Cardiac septum (tissue), 1 donor: ENCODE measurements at places on chromosomes 3 and 15. TPM values are rescaled to one million over a fixed set of nuclear protein-coding genes. Genes with fewer than 3 reads are reported as not detected.

- DNase-seq, result no peak
Measured at GRCh38 chr3:41417574-41417973, 218.3 kb downstream of the CTNNB1 start.

MYLK gene
- total RNA-seq, result 17.8 TPM

DNA sequence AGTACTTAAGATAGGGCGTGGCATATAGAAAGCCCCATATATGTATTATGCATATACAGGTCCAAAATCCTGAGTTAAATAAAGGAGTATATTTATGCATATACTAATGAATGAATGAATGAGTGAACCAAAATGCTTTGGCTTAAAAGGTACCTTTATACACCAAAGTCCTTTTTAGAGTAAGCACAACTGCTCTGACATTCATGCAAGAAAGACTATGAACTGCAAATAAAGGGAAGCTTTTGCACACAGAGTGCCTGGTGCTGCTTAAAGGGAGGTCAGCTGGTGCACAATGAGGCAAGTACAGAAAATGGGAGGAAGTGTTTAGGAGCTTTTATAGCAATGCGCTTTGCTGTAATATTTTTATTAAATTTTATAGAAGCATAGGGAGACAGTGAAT lies 214.0 kb downstream of the KLF13 start:
- DNase-seq, result no peak

GRCh38 chr15:91253605-91254004 lies 153.5 kb downstream of the SV2B start:
- DNase-seq, result no peak

- DNase-seq, result no peak
Measured at GRCh38 chr15:31802761-31803160, 227.6 kb upstream of the CHRNA7 start.

DNA sequence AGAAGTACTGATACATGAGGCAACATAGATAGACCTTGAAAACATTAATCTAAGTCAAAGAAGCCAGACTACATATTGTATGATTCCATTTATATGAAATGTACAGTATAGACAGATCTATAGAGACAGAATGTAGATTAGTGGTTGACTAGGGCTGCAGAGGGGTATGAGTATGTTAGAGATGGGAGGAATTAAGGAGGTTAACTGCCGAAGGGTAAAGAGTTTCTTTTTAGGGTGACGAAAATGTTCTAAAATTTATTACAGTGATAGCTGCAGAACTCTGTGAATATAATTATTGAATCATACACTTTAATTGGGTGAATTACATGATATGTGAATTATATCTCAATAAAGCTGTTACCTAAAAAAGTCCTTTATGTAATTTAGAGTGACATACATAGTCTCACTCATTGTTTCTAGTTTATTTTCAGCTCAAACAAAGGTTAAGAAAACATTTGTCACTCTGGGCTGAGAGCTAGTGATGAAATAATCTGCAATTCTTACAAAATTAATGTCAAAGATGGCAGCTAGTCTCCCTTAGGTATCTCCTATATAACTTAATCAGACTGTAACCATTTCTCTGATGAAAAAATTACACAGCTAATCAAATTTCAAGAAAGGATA lies 61.4 kb downstream of the DENND4A start:
- no peak for DNase-seq

DNA sequence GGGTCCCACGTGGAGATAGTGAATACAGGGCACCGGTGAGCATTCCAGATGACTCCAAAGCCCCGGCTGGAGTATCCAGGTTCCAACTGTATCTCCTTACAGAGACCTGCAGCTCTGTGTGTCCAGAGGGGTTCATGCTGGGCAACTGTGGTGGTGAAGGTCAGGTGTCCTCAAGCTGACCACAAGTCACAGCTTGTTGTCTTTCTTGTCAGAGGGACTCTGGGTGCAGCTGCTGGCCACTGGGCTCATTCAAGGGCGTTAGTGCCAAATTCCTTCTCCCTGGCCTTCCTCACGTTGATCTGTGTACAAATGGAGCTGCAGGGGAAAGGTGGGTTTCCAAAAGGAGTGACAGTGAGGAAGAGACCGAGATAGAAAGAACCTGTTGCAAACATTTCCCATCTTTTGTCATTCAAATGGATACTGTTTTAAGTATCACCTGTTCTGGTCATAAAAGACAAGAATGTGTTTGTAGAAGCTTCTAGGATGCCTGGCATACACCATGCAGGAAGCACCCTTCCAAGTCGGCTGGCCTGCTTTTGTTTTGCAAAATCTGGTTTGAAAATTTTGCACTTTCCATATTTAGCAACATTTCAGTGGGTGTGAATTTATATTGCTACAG lies 52.5 kb downstream of the CEMIP start:
- no peak for DNase-seq

GRCh38 chr3:193982258-193982659 lies 153.7 kb upstream of the HES1 start:
- DNase-seq, result peak; percentile 89

ZXDC gene
- total RNA-seq, result 22.0 TPM

MSL2 gene
- total RNA-seq, result 20.0 TPM

GRCh38 chr3:183539811-183540210 lies 15.7 kb downstream of the KLHL6 start:
- DNase-seq, result no peak

- no peak for DNase-seq
Measured at GRCh38 chr15:38702178-38702912, 137.7 kb upstream of the RASGRP1 start.

DHX36 gene
- 43.3 TPM for total RNA-seq

DNA sequence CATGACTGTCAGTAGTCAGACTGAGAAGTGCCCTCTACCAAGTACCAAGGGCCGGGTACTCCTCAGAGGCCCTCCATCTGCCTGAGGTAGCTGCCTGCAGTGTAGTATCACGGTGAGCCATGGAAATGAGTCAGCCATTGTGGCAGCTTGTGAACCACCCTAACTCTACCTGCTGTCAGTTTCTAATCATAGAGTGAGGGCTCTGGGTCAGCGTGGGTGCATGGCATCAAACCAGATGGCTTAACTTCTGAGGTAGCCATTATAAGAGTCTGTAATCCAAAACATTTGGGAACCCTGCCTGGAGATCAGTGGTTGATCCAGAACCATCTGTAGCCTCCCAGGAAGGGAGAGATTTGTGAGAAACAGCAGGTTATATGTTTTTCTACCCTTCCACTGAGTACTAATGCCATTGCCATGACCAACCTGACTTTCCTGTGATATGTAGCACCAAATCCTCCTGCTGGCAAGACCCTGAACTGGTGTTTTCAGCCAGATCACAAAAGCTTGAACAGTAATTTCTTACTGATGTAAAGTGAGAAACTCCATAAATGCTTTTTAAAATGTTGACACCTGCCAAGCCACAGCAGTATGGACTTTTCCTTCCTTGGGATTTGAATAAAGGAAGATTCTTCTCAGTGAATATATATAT lies 38.9 kb downstream of the ABHD2 start:
- DNase-seq, result no peak

- DNase-seq, result no peak
Measured at GRCh38 chr3:172965256-172965655, 175.8 kb downstream of the SPATA16 start.

DNA sequence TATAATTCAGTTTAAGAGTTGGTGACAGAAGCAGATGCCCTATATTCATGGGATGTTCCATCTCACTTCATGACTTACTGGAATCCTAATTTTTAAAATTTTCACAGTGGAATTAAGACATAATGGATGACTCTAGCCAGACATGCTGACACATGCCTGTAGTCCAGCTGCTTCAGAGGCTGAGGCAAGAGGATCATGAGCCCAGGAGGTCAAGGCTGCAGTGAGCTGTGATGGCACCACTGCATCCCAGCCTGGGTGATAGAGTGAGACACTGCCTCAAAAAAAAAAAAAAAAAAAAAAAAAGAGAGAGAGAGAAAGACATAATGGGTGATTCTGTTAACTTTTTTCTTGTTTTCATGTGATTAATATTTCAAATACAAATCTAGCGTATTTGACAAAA lies 123.6 kb downstream of the KLHL25 start:
- DNase-seq, result no peak

DNA sequence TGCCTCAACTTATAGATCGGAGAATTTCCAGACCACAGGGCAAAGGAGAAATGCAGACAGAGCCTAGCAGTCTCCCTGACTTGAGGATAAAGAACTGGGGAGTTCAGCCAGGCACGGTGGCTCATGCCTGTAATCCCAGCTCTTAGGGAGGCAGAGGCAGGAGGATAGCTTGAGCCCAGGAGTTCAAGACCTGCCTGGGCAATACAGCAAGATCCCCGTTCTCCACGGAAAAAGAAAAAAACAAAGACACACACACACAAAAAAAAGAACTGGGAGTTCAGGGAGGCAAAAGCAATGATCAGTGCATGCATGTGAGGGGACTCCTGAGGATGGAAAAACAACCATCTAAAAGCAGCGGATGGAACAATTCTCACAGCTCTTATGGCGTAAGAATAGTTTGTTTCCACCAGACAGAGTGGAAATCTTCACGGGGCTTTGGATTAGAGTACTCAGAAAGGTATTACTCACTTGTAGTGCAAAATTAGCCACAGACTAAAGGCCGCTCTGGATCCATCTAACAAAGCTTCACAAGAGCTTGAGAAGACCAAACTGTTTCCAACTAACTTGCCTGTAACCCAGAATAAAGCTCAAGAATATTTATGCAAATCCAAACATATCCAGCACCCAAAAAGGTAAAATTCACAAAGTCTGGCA lies 16.3 kb downstream of the SEC11A start:
- DNase-seq, result no peak

- DNase-seq, result no peak
Measured at GRCh38 chr15:68597581-68597980, 18.8 kb downstream of the CORO2B start.

ROPN1 gene
- total RNA-seq, result not detected

DNA sequence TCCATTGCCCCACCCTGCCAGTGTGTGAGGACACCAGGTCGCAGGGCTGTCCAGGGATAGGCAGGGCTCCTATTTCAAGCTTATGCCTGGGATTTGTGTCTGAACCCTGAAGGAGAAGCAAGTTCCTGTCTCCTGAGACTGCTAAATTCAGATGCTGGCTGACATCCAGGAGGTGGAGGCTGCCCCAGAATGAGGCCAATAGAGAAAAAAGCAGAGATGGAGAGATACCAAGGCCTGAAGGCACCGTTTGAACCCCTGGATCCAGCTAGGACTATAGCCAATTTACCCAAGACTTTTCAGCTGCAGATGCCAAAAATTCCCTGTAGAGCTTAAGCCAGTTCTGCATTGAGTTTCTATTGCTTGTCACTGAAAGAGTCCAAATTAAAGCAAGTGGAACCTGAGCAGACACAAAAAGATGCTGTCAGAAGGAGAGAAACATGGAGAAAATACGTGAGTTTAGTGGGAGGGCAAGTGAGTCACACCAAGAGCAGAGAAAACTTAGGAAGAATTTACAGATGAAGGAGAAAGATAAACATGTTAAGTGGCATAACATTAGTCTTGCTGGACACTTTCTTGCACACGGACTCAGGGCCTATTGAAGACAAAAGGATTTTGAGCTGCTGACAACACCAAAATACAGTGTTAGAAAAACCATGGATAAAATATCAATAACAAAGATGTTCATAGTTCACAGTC lies 148.6 kb downstream of the CNTN3 start:
- no peak for DNase-seq

IQCB1 gene
- 6.1 TPM for total RNA-seq

GRCh38 chr15:37931321-37931720 lies 3.1 kb upstream of the TMCO5A start:
- DNase-seq, result no peak

PLOD2 gene
- total RNA-seq, result 27.3 TPM

- DNase-seq, result no peak
Measured at GRCh38 chr3:164539215-164539614, 539.1 kb downstream of the SI start.

- DNase-seq, result no peak
Measured at GRCh38 chr15:69561071-69561784, 108.6 kb downstream of the RPLP1 start.

GRCh38 chr15:99481951-99482230 lies 83.9 kb upstream of the MEF2A start:
- DNase-seq, result no peak

- no peak for DNase-seq
Measured at GRCh38 chr15:66702787-66703539, 927 bp downstream of the SMAD6 start.

- no peak for DNase-seq
Measured at GRCh38 chr3:26715431-26715830, 92.9 kb downstream of the LRRC3B start.

GRCh38 chr3:187989575-187990153 lies 164.3 kb upstream of the LPP start:
- DNase-seq, result no peak

SERPINI2 gene
- 0.46 TPM for total RNA-seq

DNA sequence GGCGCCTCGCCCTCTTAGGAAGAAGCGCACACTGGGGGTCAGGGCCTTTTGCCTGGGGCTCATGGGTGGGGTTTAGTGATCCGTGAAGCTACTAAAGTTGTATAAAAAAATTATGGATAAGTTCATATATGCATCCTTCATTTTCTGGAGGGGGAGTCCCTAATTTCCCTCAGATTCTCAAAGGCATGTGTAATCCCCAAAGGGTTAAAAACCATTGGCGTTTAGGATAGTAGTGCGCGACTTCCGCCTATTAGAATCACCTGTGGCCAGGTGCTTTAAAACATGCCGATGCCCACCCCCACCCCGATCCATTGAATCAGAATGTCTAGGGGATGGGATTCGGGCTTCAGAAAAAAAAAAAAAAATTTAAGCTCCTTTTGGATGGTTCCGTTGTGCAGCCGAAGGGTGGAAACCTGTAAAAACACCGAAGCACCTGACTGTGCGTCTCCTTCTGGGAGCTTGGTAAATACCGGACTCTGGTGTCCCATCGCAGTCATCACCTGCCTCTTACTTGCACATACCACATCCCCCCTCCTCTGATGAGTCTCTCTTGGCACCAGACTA lies 570 bp downstream of the APH1B start:
- DNase-seq, result no peak

DNA sequence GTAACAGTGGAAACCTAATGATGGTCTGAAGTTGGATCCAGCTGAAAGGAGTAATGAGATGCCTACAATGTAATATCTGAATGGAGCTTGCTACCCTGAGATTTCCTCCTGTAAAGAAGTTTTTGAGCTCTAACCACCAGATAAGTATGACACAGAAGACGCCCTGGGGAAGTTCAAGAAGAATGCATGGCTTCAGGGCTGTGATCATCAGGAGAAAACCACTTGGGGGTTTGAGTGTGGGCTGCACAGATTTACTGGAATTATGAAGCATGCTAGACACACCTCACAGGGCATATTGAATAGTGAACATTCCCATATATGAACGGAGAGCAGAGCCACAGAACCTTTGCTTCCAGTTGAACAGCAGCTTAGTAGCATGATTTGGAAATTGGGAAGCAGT lies 10.6 kb upstream of the CCDC80 start:
- no peak for DNase-seq

CIDEC gene
- 1.9 TPM for total RNA-seq

GRCh38 chr3:191151653-191152052 lies 47.4 kb upstream of the OSTN start:
- DNase-seq, result no peak

DNA sequence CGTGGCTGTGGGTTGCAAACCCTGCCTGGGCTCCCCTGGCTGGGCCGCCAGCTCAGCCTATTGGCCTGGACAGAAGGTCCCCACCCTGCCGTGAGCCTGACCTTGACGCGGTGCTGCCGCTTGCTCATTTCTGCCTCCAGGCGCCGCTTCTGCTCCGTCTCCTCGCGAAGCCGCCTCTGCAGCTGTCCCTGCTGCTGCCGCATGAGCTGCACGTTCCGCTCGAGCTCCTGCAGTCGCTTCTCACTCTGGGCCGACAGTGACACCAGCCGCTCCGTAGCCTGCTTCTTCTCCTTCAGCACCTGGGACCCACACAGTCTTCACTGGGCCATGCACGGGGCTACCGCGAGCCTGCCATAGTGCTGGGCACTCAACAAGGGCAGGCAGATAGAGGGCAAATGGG lies 21.7 kb downstream of the KIF7 start:
- DNase-seq, result no peak

SNX22 gene
- 1.5 TPM for total RNA-seq

MINAR1 gene
- total RNA-seq, result 0.19 TPM

GOLGA8G gene
- not detected for total RNA-seq
